ENCODE measurements at places on chromosomes 16 and 17. TPM values are rescaled to one million over a fixed set of nuclear protein-coding genes. Genes with fewer than 3 reads are reported as not detected.

The SLC6A2 gene
- total RNA-seq, result not detected

The CACNG5 gene
- total RNA-seq, result 0.88 TPM

The SLC13A2 gene
- not detected for total RNA-seq

GRCh38 chr16:47567321-47567720 is 106.2 kb downstream of the PHKB start:
- H3K4me3 ChIP-seq, result no peak overlapping the region
- no peaks in the 10 kb centered on the region for H3K4me1 ChIP-seq
- H3K27me3 ChIP-seq, result no peaks in the 10 kb centered on the region
- no peak for DNase-seq

- no peak for DNase-seq
- H3K4me1 ChIP-seq, result no peaks in the 10 kb centered on the region
- H3K4me3 ChIP-seq, result no peak overlapping the region
Observed at GRCh38 chr16:66984892-66985311, 3.5 kb upstream of the CES4A start.

GRCh38 chr17:10875430-10875851 is 37.6 kb upstream of the PIRT start:
- no peaks in the 10 kb centered on the region for H3K27me3 ChIP-seq
- H3K4me3 ChIP-seq, result no peak overlapping the region
- H3K36me3 ChIP-seq, result no peaks in the 10 kb centered on the region

GRCh38 chr17:8708025-8708461 is 36.6 kb downstream of the CCDC42 start:
- H3K4me1 ChIP-seq, result no peaks in the 10 kb centered on the region
- no peaks in the 10 kb centered on the region for H3K27me3 ChIP-seq
- H3K4me3 ChIP-seq, result no peak overlapping the region
- H3K27ac ChIP-seq, result no peak overlapping the region

DNA sequence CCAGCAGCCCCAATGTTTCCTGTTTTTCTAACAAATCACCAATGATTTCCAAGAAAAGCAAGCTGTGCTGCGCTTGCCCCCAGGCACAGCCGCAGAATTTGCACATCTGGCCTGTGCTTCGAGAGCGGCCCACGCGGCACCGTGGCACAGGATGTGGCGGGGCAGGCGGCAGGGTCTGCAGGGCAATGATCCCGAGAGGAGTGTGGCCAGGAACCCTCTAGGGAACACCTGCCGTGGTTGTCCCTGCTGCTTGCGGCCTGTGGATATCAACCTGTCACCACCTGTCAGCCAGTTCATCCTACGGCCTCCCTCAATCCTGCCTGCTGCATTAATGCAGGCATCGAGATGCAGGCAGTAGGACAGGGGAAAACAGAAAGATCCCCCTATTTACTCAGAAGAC is 24.0 kb downstream of the PIK3R5 start:
- no peaks in the 10 kb centered on the region for H3K4me1 ChIP-seq
- H3K27ac ChIP-seq, result no peak overlapping the region
- DNase-seq, result no peak
- H3K4me3 ChIP-seq, result no peak overlapping the region
- H3K36me3 ChIP-seq, result no peaks in the 10 kb centered on the region
- H3K27me3 ChIP-seq, result peaks cover 16% of the 10 kb centered on the region

GRCh38 chr17:50372222-50372757 is 694 bp downstream of the MRPL27 start:
- H3K36me3 ChIP-seq, result peaks cover 46% of the 10 kb centered on the region
- no peak for DNase-seq
- peaks cover 5% of the 10 kb centered on the region for H3K4me1 ChIP-seq
- H3K4me3 ChIP-seq, result peak overlapping the region; percentile 77

DNA sequence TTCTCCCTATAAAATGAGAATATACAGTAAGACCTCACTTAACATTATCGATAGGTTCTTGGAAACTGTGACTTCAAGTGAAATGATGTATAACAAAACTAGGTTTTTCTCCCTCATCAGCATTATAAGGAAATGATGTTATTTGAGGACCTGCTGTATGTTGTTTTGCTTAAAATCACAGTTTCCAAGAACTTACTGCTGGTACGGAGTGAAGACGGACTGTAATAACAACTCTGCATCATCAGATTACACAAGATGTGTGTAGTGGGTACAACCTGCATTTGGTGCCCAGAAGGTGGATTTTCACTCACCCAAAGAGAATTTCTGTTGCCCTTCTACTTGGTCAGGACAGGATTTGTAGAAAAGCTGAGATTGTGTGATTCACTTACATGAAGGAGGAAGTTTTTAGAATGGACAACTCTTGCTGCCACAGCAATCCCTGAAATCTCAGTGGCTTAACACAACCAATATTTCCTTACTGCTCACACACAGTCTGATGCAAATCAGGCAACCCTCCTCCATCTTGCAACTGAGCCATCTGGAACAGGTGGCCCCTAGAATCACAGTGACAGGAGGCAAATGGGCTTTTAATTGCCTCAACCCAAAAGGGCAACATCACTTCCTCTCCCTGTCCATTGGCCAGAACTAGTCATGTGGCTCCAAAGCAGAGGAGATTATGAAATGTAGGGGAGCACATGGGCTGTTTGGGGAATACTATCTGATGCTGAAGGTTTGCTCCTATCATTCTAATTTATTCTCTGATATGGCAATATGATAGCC is 67.6 kb upstream of the CACNG5 start:
- peaks cover 5% of the 10 kb centered on the region for H3K4me1 ChIP-seq
- no peaks in the 10 kb centered on the region for H3K27me3 ChIP-seq
- no peaks in the 10 kb centered on the region for H3K36me3 ChIP-seq
- no peak overlapping the region for H3K27ac ChIP-seq
- no peak for DNase-seq

DNA sequence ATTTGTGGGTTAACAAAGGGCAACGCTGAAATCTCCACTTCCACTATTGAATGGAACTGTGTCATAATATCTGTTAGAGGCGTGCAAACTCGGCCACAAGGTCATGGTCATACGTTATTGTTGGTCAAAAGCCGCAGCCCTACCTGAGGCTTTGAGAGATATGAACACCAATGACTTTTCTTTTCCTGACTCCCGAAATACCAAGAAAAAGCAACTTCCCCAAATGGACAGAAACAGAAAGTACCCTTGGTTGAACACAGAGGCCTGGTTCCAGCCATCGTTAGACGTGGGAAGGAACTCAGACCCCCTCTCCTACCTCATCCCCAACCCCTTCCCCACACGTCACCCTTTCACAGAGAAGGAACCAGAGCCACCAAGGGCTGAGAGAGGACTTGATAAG is 1.4 kb upstream of the PIK3R5 start:
- no peaks in the 10 kb centered on the region for H3K4me1 ChIP-seq
- H3K4me3 ChIP-seq, result no peak overlapping the region
- no peak for DNase-seq
- H3K27me3 ChIP-seq, result peaks cover 53% of the 10 kb centered on the region
- no peaks in the 10 kb centered on the region for H3K36me3 ChIP-seq
- no peak overlapping the region for H3K27ac ChIP-seq

GRCh38 chr16:8623634-8624033 is 2.1 kb downstream of the METTL22 start:
- peaks cover 20% of the 10 kb centered on the region for H3K4me1 ChIP-seq
- H3K4me3 ChIP-seq, result peak overlapping the region; percentile 90
- no peak for DNase-seq
- H3K27me3 ChIP-seq, result no peaks in the 10 kb centered on the region

DNA sequence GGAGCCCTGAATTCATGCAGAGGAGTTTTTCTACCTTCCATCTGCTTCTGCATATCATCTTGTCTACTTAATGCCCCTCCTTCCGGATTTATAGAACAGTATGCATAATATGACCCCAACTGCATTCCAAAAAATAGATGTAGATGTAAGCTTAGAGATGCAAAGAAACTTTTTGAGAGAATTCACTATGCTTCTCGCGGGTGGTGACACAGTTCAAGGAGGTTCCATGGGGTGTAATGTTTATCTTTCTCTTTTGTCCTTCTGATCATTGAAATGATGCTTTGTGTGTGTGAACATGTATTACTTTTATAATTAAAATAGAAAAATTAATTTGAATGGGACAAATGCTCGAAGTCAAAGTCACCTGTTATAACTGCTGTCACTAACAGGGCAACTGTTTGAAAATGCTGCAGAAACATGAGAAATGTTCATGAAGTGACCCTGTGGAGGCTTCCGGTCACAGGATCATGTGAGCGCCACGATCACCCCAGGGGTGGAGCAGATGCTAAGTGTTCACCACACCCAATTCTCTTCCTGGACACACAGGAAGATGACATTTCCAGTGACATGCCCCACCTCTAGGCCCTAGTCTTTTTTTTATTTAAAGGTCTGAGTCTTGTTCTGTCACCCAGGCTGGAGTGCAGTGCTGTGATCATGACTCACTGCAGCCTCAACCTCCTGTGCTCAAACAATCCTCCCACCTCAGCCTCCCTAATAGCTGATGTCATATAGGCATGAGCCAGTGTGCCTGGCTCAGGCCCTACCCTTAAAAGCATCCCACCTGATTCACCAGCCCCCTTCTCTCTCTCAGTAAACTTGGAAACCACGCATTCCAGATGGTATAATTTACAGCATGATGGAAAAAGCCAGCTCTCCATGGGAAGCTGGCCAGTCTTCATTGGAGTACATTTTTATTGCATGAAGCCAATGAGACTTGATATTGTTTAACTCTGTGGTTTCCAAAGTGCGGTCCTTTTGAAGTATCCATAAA is 21.0 kb upstream of the AGRP start:
- DNase-seq, result no peak
- H3K4me1 ChIP-seq, result no peaks in the 10 kb centered on the region
- no peaks in the 10 kb centered on the region for H3K36me3 ChIP-seq
- H3K27me3 ChIP-seq, result no peaks in the 10 kb centered on the region
- H3K4me3 ChIP-seq, result no peak overlapping the region
- no peak overlapping the region for H3K27ac ChIP-seq

DNA sequence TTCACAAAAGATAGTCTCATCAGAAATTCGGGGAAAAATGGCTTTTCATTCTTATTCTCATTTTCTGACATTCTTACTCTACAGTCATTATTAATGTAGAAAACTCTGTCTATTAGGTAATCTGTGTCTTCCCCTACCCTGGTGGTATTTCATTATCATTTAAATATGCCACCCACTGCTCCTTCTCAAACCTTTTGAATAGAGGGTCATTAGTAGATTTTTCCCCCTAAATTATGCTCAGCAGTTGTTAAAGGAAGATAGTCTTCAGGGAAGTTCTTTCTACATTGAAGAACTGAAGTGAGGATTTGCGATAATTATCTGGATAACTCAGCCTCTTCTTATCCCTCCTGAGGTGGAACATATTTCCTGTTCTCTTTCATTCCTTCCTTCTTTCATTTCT is 989.5 kb upstream of the RBFOX1 start:
- no peaks in the 10 kb centered on the region for H3K36me3 ChIP-seq
- H3K4me1 ChIP-seq, result no peaks in the 10 kb centered on the region
- H3K27ac ChIP-seq, result no peak overlapping the region
- DNase-seq, result peak; percentile 53
- no peak overlapping the region for H3K4me3 ChIP-seq
- no peaks in the 10 kb centered on the region for H3K27me3 ChIP-seq

DNA sequence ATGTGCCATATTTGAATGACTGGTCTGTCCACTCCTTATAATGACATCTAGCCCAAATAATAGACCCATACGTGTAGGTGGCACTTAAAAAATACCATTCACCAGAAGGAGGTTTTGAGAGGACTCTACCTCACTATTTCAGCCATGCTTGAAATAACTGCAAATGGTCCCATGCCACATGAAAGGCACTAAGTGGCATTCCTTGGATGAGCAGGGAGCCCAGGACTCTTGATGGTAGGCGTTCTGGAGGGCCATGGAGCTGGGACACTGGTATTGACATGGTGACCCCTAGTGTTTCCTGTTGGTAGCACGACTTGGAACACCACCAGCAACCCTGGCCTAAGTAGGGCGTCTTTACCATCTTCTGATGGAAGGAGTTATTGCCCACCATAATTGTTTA is 148.7 kb upstream of the ZFHX3 start:
- H3K4me1 ChIP-seq, result no peaks in the 10 kb centered on the region
- H3K27ac ChIP-seq, result no peak overlapping the region
- peak; percentile 84 for DNase-seq

- no peaks in the 10 kb centered on the region for H3K36me3 ChIP-seq
- H3K4me3 ChIP-seq, result no peak overlapping the region
- H3K27me3 ChIP-seq, result no peaks in the 10 kb centered on the region
Observed at GRCh38 chr16:46787909-46788308, 39.8 kb upstream of the MYLK3 start.

GRCh38 chr17:40325156-40326013 is 16.4 kb downstream of the RARA start:
- H3K36me3 ChIP-seq, result no peaks in the 10 kb centered on the region
- no peak overlapping the region for H3K4me3 ChIP-seq

DNA sequence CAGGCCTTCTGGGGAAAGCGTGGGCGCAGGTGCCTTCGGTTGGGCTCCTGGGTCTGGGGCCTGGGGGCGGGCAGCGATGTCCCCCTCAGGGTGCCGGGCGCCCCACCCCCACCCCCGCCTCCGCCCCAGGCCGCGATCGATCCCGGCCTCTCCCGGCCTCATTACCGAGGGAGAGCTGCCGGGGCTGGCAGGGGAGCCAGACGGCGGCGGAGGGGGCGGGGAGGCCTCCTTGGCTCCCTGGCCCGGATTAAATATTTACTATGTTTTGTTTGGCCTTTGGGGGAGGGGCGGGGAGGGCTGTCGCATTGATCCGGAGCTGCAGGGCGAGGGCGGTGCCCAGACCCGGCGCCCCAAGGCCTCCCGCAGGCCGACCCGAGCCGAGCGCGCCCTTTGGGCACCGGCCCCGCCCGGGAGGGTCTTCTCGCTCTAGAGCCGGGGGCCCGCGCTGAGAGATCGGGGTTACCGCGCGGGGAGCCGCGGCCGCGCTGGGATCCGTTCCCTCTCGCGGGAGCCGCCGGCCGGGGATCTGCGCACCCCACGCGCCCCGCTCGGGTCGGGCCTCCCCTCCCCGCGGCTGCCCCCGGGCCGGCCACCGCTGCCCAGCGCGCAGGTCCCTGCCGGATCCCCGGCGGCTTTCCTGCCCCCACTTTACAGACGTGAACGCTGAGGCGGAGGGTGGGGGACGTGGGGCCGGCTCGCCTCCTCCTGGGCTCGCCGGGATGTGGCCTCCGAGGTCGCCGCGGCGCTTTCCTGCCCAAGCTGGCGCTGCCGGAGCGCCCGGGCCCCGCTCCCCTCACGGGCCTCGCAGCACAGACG is 27.0 kb downstream of the RTN4RL1 start:
- H3K27ac ChIP-seq, result no peak overlapping the region
- H3K27me3 ChIP-seq, result no peaks in the 10 kb centered on the region
- no peak for DNase-seq
- H3K4me3 ChIP-seq, result peak overlapping the region; percentile 34
- H3K36me3 ChIP-seq, result no peaks in the 10 kb centered on the region

DNA sequence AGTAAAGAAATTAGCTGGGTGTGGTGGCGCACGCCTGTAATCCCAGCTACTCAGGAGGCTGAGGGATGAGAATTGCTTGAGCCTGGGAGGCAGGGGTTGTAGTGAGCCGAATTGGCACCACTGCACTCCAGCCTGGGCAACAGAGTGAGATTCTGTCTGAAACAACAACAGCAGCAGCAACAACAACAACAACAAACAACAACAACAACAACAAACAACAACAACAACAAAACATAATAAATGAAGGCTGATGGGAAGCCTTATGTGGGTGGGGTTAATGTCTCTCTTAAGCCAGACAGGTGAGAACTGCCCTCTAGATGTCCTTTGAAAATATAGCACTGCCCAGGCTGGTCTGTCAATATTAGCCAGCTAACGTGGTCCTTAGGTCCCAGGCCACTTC is 107.3 kb downstream of the MSI2 start:
- no peak for DNase-seq
- H3K4me3 ChIP-seq, result no peak overlapping the region
- H3K27ac ChIP-seq, result no peak overlapping the region
- H3K36me3 ChIP-seq, result no peaks in the 10 kb centered on the region
